ENCODE measurements at places on chromosomes 16 and 17.
A peak's percentile ranks its signal among the peaks of the same experiment; 100 is the strongest.

GRCh38 chr17:19414396-19415280 is 3.6 kb downstream of the RNF112 start:
- DNase-seq, result no peak

DNA sequence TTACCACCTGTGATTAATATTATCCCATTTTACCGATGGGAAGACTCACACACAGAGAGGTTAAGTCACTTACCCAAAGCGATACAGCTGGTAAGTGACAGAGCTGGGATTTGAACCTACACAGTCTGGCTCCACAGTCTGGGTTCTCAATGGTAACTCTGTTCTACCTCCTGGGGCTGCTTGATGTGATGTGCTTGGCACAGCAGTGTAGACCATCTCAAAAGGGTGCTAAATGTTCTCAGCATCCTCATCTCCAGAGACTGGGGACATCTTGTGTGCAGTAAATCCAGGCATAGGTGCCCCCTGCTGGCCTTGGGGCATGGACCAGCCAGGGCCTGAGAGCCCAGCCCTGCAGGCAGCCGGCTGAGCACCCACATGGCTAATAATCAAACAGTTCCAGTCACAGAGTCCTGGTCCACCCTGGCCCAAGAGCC is 15.4 kb upstream of the KATNB1 start:
- DNase-seq, result peak; percentile 15

GRCh38 chr16:26569793-26570192 is 496.9 kb upstream of the C16orf82 start:
- peak; percentile 0 for DNase-seq

DNA sequence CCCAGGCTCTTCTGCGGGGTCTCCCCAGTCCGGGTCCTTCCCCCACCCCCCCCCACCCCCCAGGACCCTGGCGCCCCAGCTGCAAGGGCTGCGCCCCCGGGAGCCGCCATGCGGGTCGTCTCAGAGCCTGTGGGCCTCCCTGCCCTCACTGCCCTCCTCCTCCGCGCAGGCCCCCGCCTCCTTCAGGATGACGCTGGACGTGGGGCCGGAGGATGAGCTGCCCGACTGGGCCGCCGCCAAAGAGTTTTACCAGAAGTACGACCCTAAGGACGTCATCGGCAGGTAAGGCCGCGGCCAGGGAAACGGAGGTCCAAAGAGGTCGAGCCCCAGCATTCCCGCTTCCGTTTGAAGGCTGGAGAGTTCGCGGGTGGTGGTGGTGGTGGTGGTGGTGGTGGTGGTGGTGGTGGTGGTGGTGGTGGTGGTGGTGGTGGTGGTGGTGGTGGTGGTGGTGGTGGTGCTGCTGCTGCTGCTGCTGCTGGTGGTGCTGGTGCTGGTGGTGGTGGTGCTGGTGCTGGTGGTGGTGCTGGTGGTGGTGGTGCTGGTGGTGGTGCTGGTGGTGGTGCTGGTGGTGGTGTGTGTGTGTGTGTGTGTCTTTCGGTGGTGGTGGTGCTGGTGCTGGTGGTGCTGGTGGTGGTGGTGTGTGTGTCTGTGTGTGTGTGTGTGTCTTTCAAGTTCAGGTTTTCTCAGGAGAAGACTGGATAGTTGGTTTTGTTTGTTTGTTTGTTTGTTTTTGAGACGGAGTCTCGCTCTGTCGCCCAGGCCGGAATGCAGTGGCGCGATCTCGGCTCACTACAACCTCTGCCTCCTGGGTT is 615 bp downstream of the PHKG2 start:
- DNase-seq, result no peak

DNA sequence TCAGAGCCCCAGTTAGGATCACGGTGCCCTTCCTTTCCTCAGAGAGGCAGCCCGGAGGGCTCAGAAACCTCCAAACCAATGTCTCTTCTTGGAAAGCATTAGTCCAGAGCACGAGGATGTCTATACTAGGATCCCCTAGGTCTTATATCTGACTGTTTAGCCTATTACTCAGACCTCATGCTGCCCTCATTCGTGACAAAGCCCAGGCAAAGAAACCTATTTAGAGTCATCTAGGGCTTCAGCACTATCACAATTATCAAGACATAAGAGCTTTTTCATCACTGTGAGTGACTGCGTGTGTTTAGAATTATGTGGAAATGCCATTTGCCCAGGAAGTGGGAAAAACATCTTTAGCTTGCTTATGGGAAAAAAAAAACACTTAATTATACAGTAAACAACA is 159.8 kb upstream of the NOL11 start:
- DNase-seq, result no peak

DNA sequence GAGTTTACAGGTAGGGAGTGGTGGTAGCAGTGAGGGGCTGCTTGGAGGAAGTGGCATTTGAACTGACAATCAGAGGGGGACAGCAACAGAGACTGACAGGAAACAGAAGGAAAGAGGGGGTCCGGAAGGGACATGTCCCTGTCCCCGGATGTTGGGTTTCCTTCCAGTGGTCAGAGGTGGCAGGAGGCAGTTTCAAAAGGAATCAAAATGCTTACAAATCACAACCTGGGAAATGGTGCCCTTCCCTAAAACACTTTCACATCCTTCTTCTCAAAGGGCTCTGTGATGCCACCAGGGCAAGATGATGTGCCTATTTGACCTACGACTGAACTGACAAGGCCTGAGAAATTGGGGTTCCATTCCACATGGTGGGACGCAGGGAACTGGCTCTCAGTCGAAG is 19.7 kb downstream of the ADGRG1 start:
- DNase-seq, result no peak

DNA sequence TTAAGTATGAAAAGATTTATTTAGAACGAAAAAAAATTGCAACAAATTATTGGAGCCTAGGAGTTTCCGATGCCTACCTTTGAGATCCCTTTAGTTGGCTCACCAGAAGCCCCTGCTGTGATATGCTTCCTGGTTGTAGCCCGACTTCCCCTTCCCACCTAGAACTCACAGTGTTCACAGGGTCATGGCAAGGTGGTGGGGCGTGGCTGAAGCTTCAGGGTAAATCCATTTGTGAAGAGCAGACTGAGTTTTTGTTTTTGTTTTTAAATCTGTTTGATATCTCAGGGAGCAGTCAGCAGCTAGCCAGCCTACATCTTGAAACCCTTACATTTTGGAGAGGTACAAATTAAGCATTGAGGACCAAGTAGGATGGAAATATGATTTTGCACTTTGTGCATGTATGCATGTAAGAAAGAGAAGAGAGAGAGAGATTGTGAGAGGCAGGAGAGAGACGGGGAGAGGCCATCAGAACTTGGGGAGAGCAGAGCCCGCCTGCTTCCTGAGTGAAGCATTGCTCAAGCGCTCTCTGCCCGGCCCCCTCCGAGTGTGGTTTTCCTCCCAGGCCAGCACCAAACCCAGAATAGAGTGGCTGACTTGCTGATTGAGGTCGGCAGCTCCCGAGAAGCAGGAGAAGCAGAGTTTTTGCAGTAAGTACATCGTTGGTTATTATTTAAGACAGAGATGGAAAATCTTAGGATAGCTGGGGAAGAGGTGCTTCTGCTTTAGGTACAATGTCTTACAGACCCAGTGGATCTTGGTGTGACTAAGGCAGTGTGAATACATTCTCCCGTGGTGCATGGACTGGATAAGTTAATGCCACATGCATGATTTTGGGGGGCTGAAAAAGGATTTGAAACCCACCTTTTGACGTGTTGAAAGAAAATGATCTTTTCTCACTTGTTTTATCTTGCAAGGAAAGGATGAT is 64.2 kb downstream of the SPECC1 start:
- no peak for DNase-seq

GRCh38 chr17:66941249-66941648 is 23.3 kb upstream of the CACNG4 start:
- DNase-seq, result no peak

DNA sequence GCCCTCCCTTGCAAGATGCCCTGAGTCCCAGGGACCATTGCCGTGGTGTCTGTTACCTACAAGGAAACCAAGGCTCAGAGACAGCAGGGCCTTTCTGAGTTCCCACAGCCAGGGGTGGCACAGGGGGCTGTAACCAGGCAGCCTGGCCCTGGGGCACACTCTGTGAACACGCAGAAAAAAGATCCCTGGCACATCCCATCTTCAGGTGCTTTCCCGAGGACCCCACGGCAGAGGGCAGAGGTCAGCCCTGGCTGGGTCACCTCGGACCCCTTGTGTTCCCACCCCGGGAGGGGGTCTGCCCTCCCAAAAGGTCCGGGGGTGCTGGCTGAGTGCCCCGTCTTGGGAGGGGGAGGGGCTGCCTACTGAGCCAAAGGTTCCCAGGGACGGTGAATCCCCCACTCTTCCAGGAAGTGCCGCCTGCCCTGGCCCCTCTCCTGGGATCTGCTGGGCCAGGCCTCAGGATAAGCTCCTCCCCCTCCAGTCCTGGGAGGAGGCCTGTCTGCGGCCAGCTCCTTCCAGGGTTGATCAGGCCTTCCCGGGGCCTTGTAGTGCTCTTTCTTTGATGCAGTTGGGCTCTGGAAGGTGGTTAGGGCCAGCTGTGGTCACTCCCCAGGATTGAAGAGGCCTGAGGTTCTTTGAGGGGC is 8.1 kb downstream of the GLIS2 start:
- DNase-seq, result no peak

- DNase-seq, result no peak
Observed at GRCh38 chr16:64679976-64680690, 441.7 kb downstream of the CDH11 start.

- no peak for DNase-seq
Observed at GRCh38 chr16:75104836-75105235, 11.7 kb downstream of the LDHD start.

DNA sequence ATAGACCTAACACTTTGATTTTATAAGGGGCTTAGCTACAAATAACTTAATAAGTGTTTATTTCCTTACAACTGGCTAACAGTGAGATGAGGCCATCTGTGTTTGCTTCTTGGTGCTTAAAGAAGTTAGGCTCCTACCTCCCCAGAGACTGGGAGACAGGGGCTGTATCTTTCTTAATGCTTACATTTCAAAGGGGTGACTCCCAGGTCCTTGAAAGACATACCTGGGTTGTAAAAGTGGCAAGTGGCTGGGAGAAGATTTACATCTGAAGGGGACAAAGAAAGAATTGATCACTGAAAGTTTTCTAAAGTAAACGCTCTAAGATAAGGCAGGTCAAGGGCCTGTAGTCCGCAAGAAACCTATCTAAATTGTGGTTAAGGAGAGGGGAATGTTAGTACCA is 196.8 kb downstream of the CNTNAP4 start:
- no peak for DNase-seq

- DNase-seq, result no peak
Observed at GRCh38 chr17:9028988-9029570, 7.8 kb downstream of the NTN1 start.

GRCh38 chr17:44417553-44417952 is 28.1 kb upstream of the ITGA2B start:
- DNase-seq, result no peak

- no peak for DNase-seq
Observed at GRCh38 chr17:28228109-28228840, 90.7 kb upstream of the TMEM97 start.

GRCh38 chr17:14015271-14015670 is 54.0 kb upstream of the COX10 start:
- no peak for DNase-seq

- peak; percentile 65 for DNase-seq
Observed at GRCh38 chr17:37359682-37360188, 16.1 kb upstream of the C17orf78 start.

DNA sequence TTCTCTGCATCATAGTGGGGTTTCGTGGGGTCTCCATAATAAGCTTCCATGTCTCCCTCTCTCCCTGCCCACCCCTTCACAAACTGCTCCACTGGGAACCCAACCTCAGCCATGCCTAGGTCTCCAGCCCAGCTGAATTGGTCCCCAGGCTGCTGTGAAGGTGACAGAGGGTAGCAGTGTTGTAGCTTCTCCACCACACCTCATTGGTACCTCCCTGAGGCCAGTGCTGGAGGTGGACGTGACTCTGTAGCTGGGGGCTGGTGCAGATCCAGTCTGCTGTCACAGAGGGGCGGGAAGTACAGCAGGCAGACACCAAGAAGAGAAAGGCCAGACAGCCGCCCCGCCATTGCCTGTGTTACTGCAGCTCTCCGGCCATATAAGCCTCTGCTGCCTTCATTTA is 82.1 kb downstream of the OR1D5 start:
- DNase-seq, result no peak

DNA sequence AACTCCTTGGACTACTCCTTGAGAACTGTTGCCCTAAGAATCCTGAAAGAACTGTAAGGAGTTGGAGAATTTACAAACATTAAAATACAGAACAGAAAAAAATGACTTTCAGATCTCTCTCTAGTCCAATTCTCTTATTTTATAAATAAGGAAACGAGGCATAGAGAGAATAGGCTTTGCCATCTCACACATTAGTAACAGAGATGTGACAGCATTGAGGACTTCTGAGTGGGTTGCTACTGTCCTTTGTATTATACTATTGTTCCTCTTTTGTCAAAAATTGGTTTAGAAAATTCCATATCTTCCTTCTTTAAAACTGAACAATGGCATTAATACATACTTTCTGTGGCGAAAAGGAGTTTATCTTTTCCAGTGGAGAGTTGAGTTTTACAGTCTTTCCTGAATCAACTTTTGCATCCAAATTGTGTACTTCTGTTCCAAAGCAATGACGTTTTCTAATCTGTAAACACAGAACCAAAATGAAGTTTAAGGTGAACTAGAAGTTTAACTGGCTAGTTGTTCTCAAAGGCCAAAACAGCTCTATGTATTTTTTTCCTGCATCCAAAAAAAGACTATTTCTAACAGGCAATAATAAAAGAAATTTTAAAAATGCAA is 16.5 kb downstream of the BRIP1 start:
- no peak for DNase-seq

DNA sequence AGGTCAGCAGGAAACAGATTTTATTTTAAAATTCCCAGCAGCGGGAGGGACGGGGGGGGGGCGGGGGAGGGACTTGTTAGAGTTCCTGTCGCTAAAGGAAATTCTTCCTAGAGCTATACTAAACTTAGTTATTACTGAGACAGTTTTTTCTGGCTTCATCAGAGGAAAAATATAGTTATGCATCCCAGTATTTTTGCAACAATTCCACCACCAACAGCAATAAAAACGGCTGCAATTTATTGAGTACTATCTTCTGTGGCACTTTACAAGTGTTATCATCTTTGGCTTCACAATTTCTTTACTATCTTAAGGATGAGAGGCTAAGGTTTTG is 6.9 kb upstream of the DHRS7B start:
- DNase-seq, result no peak

DNA sequence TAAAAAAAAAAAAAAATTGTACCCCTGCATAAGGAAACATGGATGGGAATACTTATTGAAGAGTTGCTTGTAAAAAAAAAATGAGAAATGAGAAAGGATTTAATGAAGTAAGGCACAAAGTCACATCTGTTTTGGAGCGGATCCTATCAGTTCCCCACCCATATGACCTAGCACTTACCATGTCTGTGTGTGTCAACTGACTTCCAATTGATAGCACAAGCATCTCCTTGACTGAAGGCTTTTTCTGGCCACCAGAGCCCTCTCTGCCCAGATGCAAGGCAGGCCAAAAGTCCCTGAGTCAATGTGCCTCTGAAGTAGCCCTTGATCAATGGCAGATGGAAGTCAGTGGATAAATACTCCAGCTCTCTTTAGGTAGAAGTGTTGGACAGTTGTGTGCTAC is 13.4 kb upstream of the NLK start:
- DNase-seq, result no peak

- DNase-seq, result no peak
Observed at GRCh38 chr17:49497148-49498028, 2.3 kb downstream of the NGFR start.

Measured in NCI-H1092 treated with DMSO at 0.1 percent for 48 hours (cell line).